CD8-positive, alpha-beta memory T cell (primary cell): ENCODE measurements at places on chromosomes 1 and 21.
A peak's percentile ranks its signal among the peaks of the same experiment; 100 is the strongest.

- peaks cover 5% of the 10 kb centered on the region for H3K4me1 ChIP-seq
- DNase-seq = no peak
- no peaks in the 10 kb centered on the region for H3K36me3 ChIP-seq
- no peak overlapping the region for H3K27ac ChIP-seq
- no peak overlapping the region for H3K4me3 ChIP-seq
These were observed 109.2 kb upstream of the IFFO2 start for GRCh38 chr1:19065526-19066247.

DNA sequence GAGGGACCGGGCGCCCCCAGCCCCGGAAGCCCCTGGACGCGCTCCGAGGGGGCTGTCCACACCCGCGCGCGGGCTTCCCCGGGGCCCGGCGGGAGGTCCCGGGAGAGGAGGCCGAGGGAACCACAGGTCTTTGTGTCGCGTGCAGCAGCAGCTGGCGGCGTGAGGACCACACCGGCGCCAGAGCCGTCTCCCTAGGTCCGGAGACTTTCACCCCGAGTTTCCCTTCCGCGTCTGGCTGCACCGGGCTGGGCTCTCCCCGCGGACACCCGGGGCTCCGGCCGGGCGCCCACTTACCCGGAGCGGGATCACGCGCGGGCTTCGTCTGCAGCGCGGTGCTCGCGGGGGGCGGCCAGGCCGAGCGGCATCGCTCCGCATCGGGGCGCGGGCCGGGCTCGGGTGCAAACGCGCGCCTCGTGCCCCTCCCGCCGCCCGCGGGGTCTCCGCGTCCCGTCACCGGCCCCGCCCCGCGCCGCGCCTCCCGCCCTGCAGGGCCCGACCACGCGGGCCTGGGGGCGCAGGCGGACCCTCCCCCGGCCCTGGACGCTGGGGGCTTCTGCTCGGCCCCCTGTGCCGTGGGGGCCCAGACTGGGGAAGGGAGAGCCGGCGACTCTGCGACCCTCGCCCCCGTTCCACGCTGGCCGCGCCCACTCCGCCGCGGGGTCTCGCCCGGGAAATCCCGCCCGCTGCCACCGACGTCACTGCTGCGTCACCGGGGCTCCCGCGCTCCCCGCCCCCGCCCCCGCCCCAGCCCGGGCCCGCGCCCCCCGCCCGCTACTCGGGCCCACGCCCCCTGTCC lies at the start of gene GNG4:
TSS of gene GNG4 (minus strand) at position 417 of the 796 bp plus-strand sequence. CDS start 65,946 bp downstream, outside the sequence.
- H3K4me3 ChIP-seq = no peak within 1 kb of the TSS
- no peaks in the 10 kb centered on the region for H3K36me3 ChIP-seq
- no peak within 1 kb of the TSS for H3K27ac ChIP-seq
- peaks cover 48% of the 10 kb centered on the region for H3K27me3 ChIP-seq
- peak; percentile 51 for DNase-seq

DNA sequence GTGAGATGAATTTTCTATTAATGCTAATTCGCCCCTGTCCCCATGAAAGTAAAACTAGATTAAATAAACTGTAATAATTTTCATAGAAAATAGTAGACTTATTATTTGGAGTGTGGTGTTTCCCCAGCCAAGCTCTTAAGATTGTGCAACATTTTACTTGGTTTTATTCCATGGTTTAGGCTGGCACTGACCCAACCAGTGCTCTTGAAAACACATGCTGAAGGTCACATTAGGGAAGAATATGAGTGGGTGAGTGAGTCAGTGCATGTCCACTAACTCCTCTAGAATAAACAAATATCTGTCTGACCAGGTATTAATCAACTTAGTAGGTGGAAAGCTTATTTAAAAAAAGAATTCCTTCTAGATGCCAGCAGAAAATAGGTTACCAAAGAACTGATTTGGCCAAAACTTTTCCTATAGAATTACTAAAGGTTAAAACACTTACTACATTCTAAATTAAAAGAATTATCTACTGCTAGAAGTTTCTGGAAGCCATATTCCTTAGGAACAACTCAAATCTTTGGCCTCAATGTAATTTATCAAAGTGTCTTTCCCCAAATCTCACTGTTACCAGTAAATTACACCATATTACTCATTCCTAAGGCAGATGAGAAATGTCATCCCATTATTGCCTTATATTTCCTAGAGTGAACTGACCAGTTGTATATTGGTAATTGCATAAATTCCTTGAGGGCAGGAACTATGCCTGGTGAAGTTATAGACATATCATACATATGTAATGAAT lies 89.7 kb upstream of the RGS1 start:
- no peaks in the 10 kb centered on the region for H3K36me3 ChIP-seq
- DNase-seq = no peak
- H3K4me1 ChIP-seq = no peaks in the 10 kb centered on the region
- H3K27me3 ChIP-seq = no peaks in the 10 kb centered on the region
- no peak overlapping the region for H3K4me3 ChIP-seq
- no peak overlapping the region for H3K27ac ChIP-seq

- no peak overlapping the region for H3K27ac ChIP-seq
- DNase-seq = peak; percentile 63
- H3K27me3 ChIP-seq = no peaks in the 10 kb centered on the region
- H3K36me3 ChIP-seq = no peaks in the 10 kb centered on the region
- peaks cover 45% of the 10 kb centered on the region for H3K4me1 ChIP-seq
These were observed 88.3 kb upstream of the SELENON start for GRCh38 chr1:25711555-25712298.

- H3K36me3 ChIP-seq = no peaks in the 10 kb centered on the region
- H3K4me3 ChIP-seq = peak overlapping the region; percentile 65
- H3K4me1 ChIP-seq = peaks cover 8% of the 10 kb centered on the region
- no peak for DNase-seq
- H3K27me3 ChIP-seq = peaks cover 9% of the 10 kb centered on the region
These were observed 101.1 kb upstream of the SOD1 start for GRCh38 chr21:31558189-31558961.

DNA sequence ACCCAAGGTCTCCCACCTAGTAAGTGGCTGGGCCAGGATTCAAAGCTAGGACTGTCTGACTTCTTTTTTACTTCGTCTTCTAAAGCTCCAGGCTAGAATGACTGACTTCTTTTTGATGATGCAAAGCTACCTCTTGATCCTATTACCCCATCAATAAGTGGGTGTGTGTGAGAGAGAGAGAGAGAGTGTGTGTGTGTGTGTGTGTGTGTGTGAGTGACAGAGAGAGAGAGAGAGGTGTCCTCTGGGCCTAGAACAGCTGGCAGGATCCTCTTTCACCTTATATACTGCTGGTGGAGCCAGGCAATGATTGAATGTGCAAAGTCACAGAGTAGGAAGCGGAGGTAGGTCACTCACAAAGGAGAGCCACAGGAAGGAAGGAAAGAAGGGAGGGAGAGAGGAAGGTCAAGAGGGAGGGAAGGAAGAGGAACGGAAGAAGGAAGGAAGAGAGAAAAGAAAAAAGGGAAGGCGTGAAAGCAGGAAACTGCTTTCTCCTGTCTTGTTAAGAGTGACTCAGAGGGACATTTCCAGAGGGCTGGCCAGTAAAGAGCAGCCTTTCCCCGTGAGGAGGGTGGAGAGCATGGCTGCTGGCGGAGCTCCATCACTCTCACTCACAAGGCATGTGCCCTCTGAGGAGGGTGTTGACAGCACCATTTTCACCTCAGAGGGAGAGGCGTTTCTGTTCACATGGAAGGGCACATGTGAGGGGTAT lies 68.9 kb downstream of the CDC7 start:
- DNase-seq = no peak
- no peaks in the 10 kb centered on the region for H3K36me3 ChIP-seq
- H3K27ac ChIP-seq = no peak overlapping the region
- H3K27me3 ChIP-seq = no peaks in the 10 kb centered on the region

DNA sequence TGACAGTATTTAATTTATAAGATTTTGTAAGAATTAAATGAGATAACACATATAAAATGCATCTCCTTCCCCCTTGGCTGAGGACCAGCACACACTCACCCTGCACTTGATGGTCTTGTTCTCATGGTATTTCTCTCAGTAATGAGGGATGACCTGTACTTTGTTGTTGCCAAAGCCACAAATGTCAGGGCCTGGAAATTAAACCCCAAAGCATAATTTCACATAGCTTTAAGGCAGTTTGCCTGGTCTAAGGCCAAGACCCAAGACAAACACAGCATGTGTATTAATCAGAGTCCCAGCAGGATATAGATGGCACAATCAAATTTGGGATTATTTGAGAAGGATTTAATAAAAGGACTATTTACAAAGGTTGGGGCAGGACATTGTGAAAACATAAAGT lies 48.6 kb upstream of the EPS15 start:
- no peak overlapping the region for H3K27ac ChIP-seq
- H3K4me3 ChIP-seq = no peak overlapping the region
- H3K4me1 ChIP-seq = peaks cover 28% of the 10 kb centered on the region

- DNase-seq = no peak
- no peak overlapping the region for H3K4me3 ChIP-seq
- no peaks in the 10 kb centered on the region for H3K4me1 ChIP-seq
- H3K36me3 ChIP-seq = no peaks in the 10 kb centered on the region
- H3K27me3 ChIP-seq = no peaks in the 10 kb centered on the region
These were observed 214.9 kb downstream of the GABPA start for GRCh38 chr21:25949701-25950100.

GRCh38 chr1:31937300-31938183 lies 626 bp downstream of the PTP4A2 start:
- peaks cover 77% of the 10 kb centered on the region for H3K4me1 ChIP-seq
- peak; percentile 80 for DNase-seq
- peak overlapping the region; percentile 83 for H3K4me3 ChIP-seq
- H3K27me3 ChIP-seq = no peaks in the 10 kb centered on the region
- H3K27ac ChIP-seq = peak overlapping the region; percentile 77
- no peaks in the 10 kb centered on the region for H3K36me3 ChIP-seq

DNA sequence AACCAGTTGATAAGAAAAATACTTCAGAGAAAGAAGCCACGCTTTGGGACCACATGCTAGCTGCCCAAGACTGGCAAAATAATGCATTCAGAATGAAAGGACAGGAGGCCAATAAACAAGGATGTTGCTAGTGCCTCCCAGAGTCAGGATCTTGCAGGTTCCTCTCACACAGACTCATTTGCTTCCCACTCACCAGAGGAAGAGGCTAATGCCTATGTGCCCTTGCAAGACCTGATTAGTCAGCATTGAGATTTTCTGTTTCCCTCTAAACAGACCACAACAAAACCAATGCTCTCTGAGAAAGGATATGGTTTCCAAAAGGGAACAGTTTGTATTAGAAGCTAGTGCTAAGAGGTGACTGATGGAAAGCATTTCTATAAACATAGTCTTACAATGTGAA lies 85.7 kb downstream of the NRDC start:
- no peak overlapping the region for H3K4me3 ChIP-seq
- no peaks in the 10 kb centered on the region for H3K4me1 ChIP-seq
- H3K27ac ChIP-seq = no peak overlapping the region

DNA sequence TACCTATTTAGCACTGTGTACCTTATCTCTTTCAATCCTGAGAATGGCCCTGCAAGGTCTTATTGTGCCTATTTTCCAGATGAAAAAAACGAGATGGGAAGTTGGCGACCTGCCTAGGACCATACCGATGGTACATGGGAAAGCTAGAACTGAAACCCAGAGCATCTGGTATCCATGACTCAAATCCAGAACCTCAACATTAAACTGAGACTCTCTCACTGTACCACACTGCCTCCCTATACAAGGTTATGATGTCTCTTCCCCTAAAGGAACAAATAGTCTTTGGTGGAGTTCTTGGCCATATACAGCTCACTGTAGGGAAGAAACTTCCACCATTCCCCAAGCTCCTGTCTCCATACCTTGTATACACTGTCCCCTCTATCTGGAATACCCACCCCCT lies 110.7 kb downstream of the TNR start:
- no peaks in the 10 kb centered on the region for H3K4me1 ChIP-seq
- H3K27me3 ChIP-seq = no peaks in the 10 kb centered on the region
- H3K27ac ChIP-seq = no peak overlapping the region
- H3K36me3 ChIP-seq = no peaks in the 10 kb centered on the region
- no peak overlapping the region for H3K4me3 ChIP-seq

- no peak overlapping the region for H3K27ac ChIP-seq
- H3K36me3 ChIP-seq = no peaks in the 10 kb centered on the region
- no peaks in the 10 kb centered on the region for H3K4me1 ChIP-seq
- H3K27me3 ChIP-seq = no peaks in the 10 kb centered on the region
- no peak overlapping the region for H3K4me3 ChIP-seq
These were observed 45.7 kb upstream of the FOXD3 start for GRCh38 chr1:63276624-63277023.

GRCh38 chr1:147124266-147124665 lies 48.0 kb downstream of the PRKAB2 start:
- no peaks in the 10 kb centered on the region for H3K4me1 ChIP-seq
- no peaks in the 10 kb centered on the region for H3K27me3 ChIP-seq
- H3K36me3 ChIP-seq = no peaks in the 10 kb centered on the region
- no peak overlapping the region for H3K27ac ChIP-seq
- no peak for DNase-seq

DNA sequence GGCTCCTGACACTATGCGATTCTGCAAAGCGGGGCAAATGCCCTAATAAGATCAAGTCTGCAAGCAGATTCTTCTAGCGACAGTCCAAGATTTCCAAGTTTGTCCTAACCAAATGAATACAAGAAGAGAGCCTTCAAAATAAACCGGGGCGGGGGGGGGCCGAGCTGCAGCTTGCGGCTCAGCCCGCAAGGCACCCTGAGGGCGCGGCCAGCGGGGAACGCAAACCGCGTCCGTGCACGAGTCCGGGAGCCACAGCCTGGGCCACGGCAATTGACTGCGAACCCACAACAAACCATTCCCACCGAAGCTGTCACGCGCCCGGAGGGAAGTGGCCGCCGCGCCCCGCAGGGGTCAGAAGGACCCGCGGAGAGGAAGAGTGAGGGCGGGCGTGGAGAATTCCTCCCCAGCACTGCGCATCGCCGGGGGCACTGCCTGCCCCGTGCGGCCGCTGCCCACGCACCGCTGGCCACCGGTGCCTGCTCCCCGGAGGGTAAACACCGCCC lies 687 bp downstream of the TGFBR3 start:
- peak overlapping the region; percentile 71 for H3K27ac ChIP-seq
- DNase-seq = peak; percentile 52
- H3K4me3 ChIP-seq = peak overlapping the region; percentile 69

DNA sequence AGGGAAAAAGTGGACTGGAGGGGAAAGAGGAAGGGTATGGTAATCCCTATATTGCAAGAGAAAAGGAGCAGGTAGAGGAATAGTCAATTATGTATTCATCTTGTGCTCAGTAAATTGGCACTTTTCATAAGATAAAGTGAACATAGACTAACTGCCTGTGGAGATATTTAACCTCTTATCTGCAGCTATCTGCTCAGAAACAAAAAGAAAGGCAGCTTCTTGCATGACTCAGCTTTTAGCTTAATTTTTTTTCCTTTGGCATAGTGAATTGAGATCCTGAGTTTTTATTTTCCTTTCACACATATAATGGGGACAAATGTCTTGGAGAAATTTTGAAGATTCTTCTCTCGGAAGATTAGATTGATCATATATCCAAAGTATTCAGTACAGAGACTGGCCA lies 127.6 kb upstream of the F3 start:
- H3K4me1 ChIP-seq = no peaks in the 10 kb centered on the region
- no peak for DNase-seq
- H3K36me3 ChIP-seq = no peaks in the 10 kb centered on the region
- no peak overlapping the region for H3K4me3 ChIP-seq
- no peak overlapping the region for H3K27ac ChIP-seq

GRCh38 chr21:42991992-42992740 lies 17.8 kb downstream of the PKNOX1 start:
- no peak for DNase-seq
- no peaks in the 10 kb centered on the region for H3K27me3 ChIP-seq
- H3K36me3 ChIP-seq = no peaks in the 10 kb centered on the region
